ENCODE measurements at places on chromosomes 7 and 10. TPM values are rescaled to one million over a fixed set of nuclear protein-coding genes. Genes with fewer than 3 reads are reported as not detected.

Gene PNLIP
- total RNA-seq, result not detected

Gene ZNF467
- total RNA-seq, result not detected

Gene PVRIG
- not detected for total RNA-seq

Gene KLF6
- total RNA-seq, result 52.1 TPM

Gene DKK1
- 66.2 TPM for total RNA-seq

- DNase-seq, result no peak
Measured at GRCh38 chr7:27750316-27750715, 10.4 kb downstream of the TAX1BP1 start.

- peak; percentile 60 for DNase-seq
Measured at GRCh38 chr7:158609313-158609974, 21.8 kb upstream of the PTPRN2 start.

DNA sequence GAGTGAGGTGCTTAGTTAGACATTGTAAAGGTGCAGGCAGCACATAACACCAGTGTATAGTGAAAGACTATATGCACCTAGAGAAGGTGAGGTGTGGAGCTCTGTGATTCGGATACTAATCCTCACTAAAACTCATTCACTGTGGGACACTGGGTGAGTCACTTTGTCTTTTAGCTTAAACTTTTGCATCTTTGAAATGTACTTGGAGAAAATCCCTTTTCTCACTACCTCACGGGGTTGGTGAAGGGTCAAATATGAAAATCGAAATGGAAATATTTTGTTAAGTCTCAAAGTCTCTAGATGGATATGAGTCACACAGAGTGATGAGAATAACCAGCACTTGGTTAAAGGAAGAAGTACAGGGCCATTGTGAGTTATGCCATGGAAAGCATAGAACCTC lies 38.0 kb downstream of the MDFIC start:
- peak; percentile 73 for DNase-seq

DNA sequence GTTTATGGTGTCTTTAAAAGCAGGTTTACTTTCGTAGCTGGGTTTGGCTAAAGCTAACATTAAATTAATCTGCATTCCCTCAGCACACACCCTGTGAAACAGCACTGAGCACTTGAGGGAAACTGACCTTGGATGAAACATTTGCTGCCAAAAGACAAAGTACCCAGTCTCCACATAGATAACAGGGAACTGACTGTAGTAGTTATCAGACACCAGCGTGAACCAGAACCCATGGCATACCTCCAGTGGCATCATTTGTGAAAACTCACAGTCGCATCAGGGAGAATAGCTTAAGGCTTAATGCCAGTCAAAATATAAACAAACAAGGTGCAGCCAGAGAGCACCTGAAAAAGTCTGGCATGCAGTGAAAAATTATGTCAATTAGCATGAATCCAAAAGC lies 357.8 kb upstream of the C7orf33 start:
- DNase-seq, result no peak

DNA sequence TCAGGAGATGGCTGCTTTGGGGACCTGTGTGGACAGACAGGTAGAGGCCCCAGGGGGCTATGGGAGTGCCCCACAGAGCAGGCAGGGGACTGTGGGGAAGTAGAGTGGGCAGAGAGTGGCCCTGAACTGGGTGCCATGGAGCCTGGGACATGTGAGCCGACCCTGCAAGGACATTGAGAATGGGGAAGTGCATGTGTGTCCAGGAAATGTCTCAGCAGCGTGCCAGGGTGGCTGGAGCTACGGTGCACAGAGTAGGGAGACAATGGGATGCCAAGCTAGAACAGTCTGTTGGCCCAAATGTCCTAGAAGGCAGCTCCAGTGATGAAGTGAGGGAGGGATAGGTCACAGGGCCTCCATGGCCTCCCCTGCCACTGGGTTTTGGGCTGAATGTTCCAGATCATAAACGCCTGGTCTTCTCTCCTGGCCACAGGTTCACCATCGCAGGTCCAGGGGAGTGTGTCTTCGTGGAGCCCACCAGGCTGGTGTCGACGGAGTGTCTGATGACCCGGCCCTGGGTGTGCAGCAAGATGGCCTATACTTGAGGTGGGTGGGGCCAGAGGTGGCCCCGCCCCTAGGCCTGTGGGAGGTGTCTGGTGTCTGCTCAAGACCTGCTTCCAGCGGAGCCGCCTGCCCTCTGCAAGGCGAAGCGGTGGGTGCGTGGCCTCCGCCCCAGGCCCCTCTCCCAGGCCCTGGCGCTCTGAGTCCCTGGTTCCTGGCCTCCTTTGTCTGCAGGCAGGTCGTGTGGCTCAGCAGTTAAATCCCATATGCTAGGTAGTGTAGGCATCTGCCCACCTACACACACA lies 20.5 kb downstream of the CLEC2L start:
- peak; percentile 44 for DNase-seq

- DNase-seq, result peak; percentile 45
Measured at GRCh38 chr7:47743965-47744591, 162.2 kb upstream of the TNS3 start.

GRCh38 chr10:26488344-26488743 lies 50.2 kb downstream of the APBB1IP start:
- no peak for DNase-seq

DNA sequence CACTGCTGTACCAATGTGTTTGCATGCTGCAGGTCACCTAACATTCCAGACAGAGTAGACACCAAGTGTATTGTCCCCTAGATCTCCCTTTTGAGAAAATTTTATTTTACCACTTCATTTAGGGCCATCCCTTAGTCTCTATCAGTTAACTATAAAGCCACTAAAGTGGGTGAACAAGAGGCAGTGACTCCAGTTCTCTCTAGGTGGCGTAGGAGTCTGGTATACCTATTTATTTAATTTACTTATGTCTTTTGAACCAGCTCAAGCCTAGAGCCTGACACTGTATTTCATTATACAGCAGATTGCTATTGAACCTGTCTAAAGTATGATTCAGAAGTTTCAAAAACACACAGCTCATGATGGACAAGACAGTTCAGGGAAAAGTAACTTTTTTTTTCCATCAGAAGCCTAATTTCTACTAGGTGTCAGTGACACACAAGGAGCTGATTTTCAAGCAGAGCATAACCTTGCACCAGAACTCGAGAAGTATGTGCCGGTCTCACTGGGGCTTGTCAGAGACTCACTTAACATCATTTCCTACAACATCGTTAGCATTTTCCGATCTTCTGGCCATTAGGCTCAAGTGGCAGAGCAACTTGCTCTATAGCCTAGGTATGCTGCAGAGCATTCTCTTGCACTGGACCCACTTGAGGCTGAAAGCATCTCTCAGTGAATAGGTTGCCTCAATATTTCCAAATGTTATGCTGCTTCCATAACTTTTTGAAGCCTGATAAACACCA lies 175.4 kb downstream of the CDC14C start:
- DNase-seq, result no peak

GRCh38 chr10:123101872-123102271 lies 33.9 kb upstream of the HMX3 start:
- no peak for DNase-seq

- DNase-seq, result no peak
Measured at GRCh38 chr7:77184990-77185389, 14.6 kb downstream of the FGL2 start.

DNA sequence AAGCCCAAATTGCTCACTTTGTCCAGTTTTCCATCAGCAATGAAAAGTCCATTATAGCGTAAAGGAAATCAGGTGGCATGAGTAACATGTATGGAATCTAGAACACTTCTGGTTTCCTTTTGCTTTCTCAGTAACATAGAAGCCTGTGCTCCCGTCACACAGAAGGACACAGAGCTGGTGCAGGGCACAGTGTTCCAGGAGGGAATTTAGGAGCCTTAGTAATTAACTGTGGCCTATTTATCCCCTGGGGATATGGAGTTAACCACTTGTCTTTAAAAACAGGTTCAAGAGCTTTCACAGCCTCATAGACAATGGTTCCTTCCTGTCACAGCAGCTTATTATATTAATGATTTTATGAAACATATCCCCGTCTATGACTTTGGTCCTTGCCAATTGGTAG lies 189.9 kb downstream of the NEBL start:
- DNase-seq, result no peak

DNA sequence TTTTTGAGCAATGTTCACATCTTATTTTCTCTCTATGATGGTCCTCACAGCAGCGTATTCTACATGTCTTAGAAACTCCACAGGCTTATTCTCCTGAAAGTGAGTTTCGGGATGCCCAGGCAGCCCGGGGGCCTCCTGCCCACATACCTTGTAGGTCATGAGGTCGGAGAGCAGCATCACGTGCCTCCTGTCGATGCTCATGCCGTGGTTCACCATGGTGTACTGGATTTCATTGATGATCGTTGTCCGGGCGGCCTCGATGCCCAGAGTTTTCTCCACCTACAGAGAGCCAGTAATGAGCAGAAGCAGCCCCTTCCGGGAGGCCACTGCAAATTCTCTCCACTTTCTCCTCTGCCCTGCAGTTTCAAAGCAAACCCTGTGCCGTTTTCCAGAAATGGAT lies 48.0 kb downstream of the POLR3A start:
- DNase-seq, result no peak

All from osteoblast (primary cell).